ENCODE measurements at places on chromosomes 1 and 21.

- H3K4me1 ChIP-seq, result peaks cover 21% of the 10 kb centered on the region
- H3K27ac ChIP-seq, result no peak overlapping the region
- no peaks in the 10 kb centered on the region for H3K36me3 ChIP-seq
- no peak for DNase-seq
- no peaks in the 10 kb centered on the region for H3K27me3 ChIP-seq
Measured at GRCh38 chr1:181043025-181043888, 9.5 kb downstream of the MR1 start.

DNA sequence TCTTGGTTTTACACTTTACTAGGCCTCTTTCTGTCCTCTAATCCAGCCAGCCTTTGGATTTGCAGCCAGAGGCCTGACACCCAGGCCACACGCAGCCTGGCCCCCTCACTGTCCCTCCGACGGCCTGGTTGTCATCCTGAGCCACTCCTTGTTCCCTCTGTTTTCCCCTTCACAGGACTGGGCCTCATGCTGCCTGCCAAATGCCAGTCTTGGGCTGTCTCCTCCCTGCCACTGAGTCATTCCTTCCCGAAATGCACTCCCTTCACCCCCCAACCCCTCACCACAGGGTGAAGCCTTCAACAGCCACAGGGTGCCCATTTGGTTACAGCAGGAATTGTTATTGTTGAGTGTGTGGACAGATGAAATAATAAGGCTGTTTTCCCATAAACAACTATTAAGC lies 21.3 kb downstream of the ACOT11 start:
- DNase-seq, result no peak
- peaks cover 49% of the 10 kb centered on the region for H3K4me1 ChIP-seq
- no peak overlapping the region for H3K4me3 ChIP-seq
- H3K27ac ChIP-seq, result peak overlapping the region; percentile 47
- H3K36me3 ChIP-seq, result no peaks in the 10 kb centered on the region
- H3K27me3 ChIP-seq, result peaks cover 22% of the 10 kb centered on the region

- peaks cover 3% of the 10 kb centered on the region for H3K27me3 ChIP-seq
- no peaks in the 10 kb centered on the region for H3K36me3 ChIP-seq
- H3K4me1 ChIP-seq, result peaks cover 18% of the 10 kb centered on the region
- H3K27ac ChIP-seq, result peak overlapping the region; percentile 0
- no peak for DNase-seq
- no peak overlapping the region for H3K4me3 ChIP-seq
Measured at GRCh38 chr1:160460214-160460642, 59.9 kb downstream of the VANGL2 start.

- no peak overlapping the region for H3K4me3 ChIP-seq
- no peaks in the 10 kb centered on the region for H3K4me1 ChIP-seq
- H3K27ac ChIP-seq, result no peak overlapping the region
- no peaks in the 10 kb centered on the region for H3K36me3 ChIP-seq
Measured at GRCh38 chr1:103779932-103780331, 30.2 kb downstream of the AMY1C start.

DNA sequence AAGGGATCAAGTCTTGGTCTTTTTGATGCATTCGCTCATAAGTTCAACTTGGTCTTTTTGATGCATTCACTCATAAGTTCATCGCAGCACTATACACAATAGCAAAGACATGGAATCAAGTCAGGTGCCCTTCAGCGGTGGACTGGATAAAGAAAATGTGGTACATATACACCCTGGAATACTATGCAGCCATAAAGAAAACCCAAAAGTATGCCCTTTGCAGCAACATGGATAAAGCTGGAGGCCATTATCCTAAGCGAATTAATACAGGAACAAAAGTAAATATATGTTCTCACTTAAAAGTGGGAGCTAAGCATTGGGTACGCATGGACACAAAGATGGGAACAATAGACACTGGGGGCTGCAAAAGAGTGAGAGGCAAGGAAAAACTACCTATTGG lies 29.8 kb upstream of the FOXE3 start:
- H3K27ac ChIP-seq, result no peak overlapping the region
- DNase-seq, result no peak

DNA sequence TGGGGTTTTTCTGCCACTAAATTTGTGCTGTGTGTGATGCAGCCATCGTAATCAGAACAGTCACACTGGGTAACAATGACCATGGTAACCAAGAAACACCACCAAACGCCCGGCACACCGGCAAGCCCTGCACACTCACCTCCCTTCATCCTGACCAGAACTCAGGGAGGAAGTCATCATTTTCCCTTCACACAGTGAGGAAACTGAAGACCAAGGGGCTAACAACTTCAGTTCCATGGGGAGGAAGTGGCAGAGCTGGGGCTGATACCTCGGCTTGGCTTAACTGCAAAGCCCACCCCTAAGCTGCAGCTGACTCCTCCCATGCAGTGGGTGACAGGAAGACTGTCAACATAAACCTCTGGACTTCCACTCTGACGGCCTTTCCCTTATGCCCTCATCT lies 69.3 kb upstream of the BCAR3 start:
- H3K27me3 ChIP-seq, result peaks cover 14% of the 10 kb centered on the region
- peaks cover 5% of the 10 kb centered on the region for H3K36me3 ChIP-seq
- no peak for DNase-seq
- no peak overlapping the region for H3K27ac ChIP-seq

DNA sequence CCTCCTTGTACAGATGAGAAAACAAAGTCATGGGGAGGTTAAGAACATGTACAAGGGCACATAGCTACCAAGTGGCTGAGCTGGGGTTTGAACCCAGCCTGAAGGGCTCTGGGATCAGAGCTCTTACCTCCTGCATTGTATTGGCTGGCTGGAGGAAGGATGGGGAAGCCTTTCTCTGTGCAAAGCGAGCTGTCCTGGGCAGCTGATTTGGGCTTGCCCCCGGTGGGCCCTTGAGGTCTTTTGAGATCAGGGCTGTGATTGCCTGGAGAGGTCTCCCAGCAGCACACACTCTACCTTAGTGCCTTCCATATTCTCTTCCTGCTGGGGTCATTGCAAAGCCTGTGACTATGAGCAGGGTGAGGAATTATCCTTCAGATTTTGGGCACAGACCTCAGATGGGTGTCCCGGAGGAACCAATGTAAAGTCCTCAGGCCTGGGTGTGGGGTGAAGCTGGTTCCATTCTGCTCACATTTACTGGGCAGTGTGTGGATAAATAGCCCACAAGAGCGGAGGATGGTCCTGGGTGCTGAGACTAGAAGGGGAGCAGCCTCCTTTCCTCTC lies 53.3 kb upstream of the EPS8L3 start:
- peaks cover 5% of the 10 kb centered on the region for H3K36me3 ChIP-seq
- H3K4me1 ChIP-seq, result peaks cover 24% of the 10 kb centered on the region
- H3K4me3 ChIP-seq, result no peak overlapping the region

GRCh38 chr1:4529446-4530165 lies 124.8 kb upstream of the AJAP1 start:
- H3K36me3 ChIP-seq, result no peaks in the 10 kb centered on the region
- no peak overlapping the region for H3K27ac ChIP-seq
- peaks cover 5% of the 10 kb centered on the region for H3K4me1 ChIP-seq
- DNase-seq, result no peak

- H3K27me3 ChIP-seq, result no peaks in the 10 kb centered on the region
- H3K36me3 ChIP-seq, result peaks cover 53% of the 10 kb centered on the region
- DNase-seq, result no peak
- H3K27ac ChIP-seq, result no peak overlapping the region
- H3K4me1 ChIP-seq, result no peaks in the 10 kb centered on the region
- H3K4me3 ChIP-seq, result no peak overlapping the region
Measured at GRCh38 chr1:44855742-44856141, 12.7 kb upstream of the PTCH2 start.

DNA sequence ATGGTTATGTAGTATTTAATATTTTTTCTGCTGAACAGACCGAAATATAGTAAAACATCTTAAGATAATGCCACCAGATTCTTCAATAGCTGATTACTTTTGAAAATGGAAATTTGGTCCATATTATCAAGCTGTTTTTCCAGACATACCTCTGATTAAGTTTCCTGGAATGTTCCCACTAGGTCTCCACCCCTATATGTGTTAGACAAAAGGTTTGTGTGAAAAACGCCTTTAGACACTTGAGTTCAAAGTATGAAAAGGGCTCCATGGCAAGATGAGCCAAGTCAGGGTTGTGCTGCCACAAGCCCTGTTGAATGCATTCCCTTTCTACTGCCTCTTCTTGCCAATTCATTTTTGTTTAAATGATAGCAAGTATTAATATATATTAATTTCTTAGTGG lies 52.7 kb downstream of the ZBTB17 start:
- H3K27me3 ChIP-seq, result no peaks in the 10 kb centered on the region
- peaks cover 75% of the 10 kb centered on the region for H3K36me3 ChIP-seq
- no peak for DNase-seq
- no peak overlapping the region for H3K27ac ChIP-seq
- H3K4me3 ChIP-seq, result no peak overlapping the region

GRCh38 chr1:64526312-64526711 lies 56.4 kb downstream of the CACHD1 start:
- no peaks in the 10 kb centered on the region for H3K27me3 ChIP-seq
- peaks cover 10% of the 10 kb centered on the region for H3K36me3 ChIP-seq
- DNase-seq, result no peak
- no peak overlapping the region for H3K4me3 ChIP-seq
- H3K27ac ChIP-seq, result peak overlapping the region; percentile 88

DNA sequence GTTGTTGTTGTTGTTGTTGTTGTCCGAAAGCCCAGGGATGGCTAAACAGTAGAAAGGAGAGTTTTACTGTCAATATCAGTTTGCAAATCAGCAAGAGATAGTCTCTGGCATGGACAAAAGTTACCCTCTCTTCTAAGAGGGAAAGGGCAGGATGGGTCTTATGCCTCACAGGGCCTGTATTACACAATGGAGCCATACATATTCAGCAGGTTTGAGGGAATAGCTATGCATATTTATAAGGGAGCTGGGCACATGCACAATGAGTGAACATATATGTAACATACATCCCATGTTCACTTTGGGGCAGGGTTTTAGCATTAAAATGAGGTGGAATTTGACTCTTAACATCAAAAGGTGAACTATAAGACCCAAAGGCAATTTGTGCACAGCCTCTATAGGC lies 84.4 kb upstream of the PGBD5 start:
- H3K27ac ChIP-seq, result no peak overlapping the region
- H3K4me1 ChIP-seq, result peaks cover 21% of the 10 kb centered on the region
- H3K36me3 ChIP-seq, result peaks cover 4% of the 10 kb centered on the region
- DNase-seq, result no peak
- peaks cover 30% of the 10 kb centered on the region for H3K27me3 ChIP-seq
- no peak overlapping the region for H3K4me3 ChIP-seq

- no peaks in the 10 kb centered on the region for H3K36me3 ChIP-seq
- H3K27me3 ChIP-seq, result no peaks in the 10 kb centered on the region
- no peak overlapping the region for H3K27ac ChIP-seq
- no peak for DNase-seq
- peaks cover 33% of the 10 kb centered on the region for H3K4me1 ChIP-seq
Measured at GRCh38 chr1:172140072-172140471, 280.4 kb upstream of the C1orf105 start.

DNA sequence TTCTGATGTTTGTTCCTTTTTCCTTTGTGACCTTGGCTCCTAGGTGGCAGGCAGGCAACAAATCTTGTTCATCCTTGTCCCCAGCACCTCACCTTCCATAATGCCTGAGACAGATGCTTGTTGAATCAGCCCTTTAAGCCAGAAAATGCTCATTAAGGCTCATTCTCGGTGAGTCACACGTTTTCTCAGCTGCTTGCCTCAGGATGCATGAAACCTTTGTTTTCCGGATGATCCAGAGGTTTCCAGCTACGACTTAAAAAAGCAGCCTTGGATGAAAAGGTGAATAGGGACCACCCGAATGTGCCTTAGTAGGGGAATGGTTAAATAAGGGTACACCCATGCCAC lies 4.6 kb upstream of the ATP13A2 start:
- no peak overlapping the region for H3K4me3 ChIP-seq
- H3K27ac ChIP-seq, result peak overlapping the region; percentile 4
- H3K4me1 ChIP-seq, result peaks cover 34% of the 10 kb centered on the region
- peaks cover 10% of the 10 kb centered on the region for H3K27me3 ChIP-seq

DNA sequence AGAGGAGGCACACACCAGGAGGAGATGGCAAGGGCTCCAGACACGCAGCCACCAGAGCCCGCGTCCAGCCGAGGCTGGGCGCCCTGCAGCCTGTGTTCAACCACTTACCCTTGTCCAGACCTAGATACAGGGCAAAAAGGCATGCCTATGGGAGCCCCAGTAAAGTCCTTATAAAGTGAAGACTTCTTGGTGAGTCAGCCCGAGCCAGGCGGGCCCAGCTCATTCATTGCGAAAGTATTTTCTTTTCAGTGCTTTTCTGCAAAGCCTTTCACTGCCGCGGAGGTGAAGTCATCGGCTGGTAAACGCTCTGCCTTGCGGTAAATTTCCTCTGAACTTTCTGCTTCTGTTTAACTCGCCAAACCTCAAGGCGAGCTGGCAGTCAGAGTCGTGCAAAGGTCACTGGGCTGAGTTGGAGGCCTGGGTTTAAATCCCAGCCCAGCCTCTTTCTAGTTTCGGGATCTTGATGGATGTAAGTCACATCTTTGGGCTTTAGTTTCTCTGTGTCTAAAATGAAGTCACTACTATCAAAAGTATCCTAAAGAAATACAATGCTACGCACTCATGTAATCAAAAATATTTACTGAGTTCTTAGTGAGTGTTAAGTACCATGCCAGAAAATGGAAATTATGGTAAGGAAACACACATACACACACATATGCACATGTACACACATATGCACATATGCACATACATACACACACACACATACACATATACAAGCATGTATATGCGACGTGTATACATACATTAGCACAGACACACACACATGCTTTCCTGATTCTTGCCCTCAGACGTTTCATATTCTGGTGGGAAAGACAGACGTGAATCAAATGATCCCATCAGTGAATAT lies 54.7 kb upstream of the IFFO2 start:
- DNase-seq, result no peak
- H3K27me3 ChIP-seq, result no peaks in the 10 kb centered on the region
- H3K4me3 ChIP-seq, result no peak overlapping the region
- peak overlapping the region; percentile 98 for H3K27ac ChIP-seq
- H3K4me1 ChIP-seq, result peaks cover 82% of the 10 kb centered on the region
- no peaks in the 10 kb centered on the region for H3K36me3 ChIP-seq

DNA sequence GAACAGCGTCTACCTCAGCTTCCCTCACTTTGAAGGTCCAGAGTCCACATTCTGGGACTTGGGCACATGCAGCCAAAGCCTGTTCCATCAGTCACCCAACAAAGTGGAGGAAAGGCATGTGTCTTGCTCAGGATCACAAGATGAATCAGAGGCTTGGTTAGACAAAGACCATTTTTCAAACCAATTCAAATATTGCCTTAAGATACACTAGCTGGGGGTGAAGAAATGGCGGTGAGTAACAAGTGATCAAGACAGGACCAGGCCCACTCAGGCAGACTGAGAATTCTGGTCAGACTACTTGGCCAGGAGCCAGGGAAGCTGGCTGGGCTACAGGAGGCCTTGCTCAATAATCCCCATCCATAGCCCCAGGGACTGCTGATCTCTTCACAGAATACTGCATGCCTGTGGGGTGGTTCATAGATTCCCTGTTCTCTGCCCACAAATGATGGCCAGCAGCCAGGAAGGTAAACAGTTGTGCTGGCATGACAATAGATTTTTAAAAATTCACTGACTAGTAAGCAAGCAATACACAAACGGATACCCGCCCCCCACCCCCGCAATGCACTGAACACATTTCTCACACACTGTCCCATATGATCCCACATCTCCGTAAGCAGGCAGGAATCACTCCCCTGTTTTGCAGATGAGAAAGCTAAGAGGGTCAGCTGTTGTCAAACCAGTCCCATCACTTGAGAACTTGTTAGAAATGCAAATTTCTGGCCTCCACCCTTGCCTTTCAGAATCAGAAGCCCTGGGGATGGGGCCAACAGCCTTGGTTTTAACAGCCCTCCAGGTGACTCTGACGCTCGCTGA lies 27.2 kb downstream of the ERI3 start:
- no peak overlapping the region for H3K4me3 ChIP-seq
- DNase-seq, result no peak
- peaks cover 34% of the 10 kb centered on the region for H3K4me1 ChIP-seq
- no peak overlapping the region for H3K27ac ChIP-seq
- H3K36me3 ChIP-seq, result peaks cover 57% of the 10 kb centered on the region

- DNase-seq, result no peak
- peaks cover 5% of the 10 kb centered on the region for H3K36me3 ChIP-seq
- H3K27ac ChIP-seq, result no peak overlapping the region
- H3K27me3 ChIP-seq, result peaks cover 15% of the 10 kb centered on the region
Measured at GRCh38 chr1:4755864-4756504, 101.6 kb downstream of the AJAP1 start.

Data from nephron progenitor cell (in vitro differentiated cells).